ENCODE measurements at places on chromosomes 3 and 15.

DNA sequence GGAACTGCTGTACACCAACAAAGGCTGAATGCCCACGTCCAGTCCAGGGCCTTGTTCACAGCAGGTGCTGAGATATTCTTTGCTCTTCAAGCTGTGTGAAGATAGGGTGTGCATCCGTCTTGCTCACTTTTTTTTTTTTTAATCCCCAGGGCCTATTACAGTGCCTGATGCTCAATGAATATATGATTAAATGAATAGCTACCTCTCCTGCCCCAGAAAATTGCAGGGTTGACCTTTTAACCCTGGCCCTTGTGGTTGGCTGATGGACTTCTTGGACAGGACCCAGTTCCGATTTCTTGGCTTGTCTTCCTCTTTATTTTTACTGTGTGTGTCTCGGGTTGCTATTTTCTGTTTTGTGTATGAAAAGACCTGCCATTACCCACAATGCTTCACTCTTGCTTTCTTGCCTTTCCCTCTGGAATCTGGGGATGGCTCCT is 2.9 kb upstream of the FYTTD1 start:
- no peak for DNase-seq

DNA sequence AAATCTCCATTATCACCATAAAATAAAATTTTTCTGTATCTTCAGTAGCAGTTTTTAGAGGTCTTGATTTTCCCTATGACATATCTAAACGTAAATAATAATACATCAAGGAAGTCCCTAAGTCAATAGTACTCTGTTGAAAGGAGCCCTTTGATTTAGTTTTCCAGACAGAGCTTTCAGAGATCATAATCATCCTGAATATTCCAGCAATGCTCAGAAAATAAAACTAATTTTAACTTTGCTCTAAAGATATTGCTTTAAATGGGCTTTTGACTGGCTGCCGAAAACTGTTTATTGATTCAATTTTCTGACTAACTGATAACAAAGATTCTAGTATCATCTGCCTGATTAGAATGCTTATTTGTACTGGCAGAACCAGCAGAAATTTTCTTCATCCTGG is 40.7 kb upstream of the ROBO1 start:
- no peak for DNase-seq

GRCh38 chr3:42149975-42150374 is 58.8 kb downstream of the TRAK1 start:
- no peak for DNase-seq

DNA sequence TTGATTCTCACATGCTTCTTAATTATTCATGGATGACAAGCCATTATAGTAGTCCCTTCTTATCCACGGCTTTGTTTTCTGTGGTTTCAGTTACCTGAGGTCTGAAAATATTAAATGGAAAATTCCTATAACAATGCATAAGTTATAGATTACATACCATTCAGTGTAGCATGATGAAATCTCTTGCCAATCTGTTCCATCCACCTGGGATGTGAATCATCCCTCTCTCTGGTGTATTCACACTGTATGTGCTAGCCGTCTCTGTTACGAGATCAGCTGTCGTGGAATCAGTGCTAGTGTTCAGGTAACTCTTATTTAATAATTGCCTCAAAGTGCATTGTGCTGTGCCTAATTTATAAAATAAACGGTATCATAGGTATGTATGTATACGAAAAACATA is 5.2 kb downstream of the WDR5B start:
- DNase-seq, result no peak

DNA sequence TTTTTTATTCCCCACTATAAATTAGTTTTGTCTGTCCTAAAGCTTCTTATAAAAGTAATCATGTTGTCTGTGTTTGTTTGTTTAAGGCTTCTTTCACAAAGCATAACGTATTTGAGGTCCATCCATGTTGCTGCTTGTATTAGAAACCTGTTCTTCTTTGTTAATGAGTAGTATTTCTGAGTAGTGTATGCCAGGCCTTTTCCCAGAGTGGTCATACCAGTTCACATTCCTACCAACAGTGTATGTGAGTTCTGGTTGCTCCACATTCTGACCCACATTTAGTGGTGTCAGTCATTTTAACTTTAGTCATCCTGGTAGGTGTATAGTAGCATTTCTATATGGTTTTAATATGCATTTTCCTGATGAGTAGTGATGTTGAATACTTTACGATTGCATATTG is 98.6 kb downstream of the NEO1 start:
- no peak for DNase-seq

DNA sequence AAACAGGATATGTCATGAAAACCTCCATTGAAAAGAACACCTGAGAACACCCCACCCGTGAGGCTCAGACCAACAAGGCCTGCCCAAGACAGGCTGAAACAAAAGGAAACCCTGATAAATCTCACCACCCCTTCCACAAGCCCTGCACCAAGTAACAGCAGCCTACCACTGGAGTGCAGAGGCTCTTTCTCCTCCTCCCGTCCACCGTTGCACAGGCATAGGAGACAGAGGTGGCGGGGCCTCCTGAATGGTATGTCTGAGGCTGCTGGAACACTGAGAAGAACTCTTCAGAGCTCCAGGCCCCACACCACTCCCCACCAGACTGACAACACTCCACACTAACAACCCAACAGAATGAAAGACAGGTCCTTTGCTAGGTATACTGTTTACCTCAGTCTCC is 21.4 kb downstream of the CHDH start:
- DNase-seq, result no peak

DNA sequence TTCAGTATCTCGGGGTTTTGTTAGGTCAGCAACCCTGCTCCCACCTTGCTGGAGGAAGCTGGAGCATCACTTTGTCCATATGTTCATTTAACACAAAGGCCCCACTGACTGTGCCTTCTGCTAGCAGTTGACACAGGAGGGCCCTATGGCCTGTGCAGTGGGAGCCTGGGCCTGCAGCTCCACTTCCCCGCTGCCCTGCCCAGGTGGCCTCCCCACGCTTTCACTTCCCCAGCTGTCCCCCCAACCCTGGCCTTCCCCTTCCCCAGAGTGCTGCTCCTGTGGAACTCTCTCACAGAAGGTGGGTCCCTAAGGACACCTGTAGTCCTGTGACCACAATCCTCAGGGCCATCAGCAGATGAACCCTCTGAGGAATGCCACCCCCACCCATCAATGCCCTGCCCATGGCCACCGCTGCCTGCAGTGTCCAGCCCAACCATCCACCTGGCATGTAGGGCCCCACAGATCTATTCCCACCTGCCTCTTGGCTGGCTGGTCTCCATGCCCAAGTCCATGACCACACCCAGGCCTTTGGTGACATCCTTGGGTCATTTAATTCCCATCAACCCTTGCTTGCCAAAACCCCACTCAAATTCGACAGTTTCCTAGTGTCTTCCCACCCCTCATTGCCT is 13.5 kb downstream of the TBC1D21 start:
- DNase-seq, result no peak

GRCh38 chr15:51939216-51939615 is 32.4 kb downstream of the LEO1 start:
- no peak for DNase-seq

GRCh38 chr3:13595485-13595884 is 46.6 kb downstream of the FBLN2 start:
- DNase-seq, result no peak

- DNase-seq, result no peak
These were observed 40.3 kb downstream of the USP50 start for GRCh38 chr15:50506121-50506520.

DNA sequence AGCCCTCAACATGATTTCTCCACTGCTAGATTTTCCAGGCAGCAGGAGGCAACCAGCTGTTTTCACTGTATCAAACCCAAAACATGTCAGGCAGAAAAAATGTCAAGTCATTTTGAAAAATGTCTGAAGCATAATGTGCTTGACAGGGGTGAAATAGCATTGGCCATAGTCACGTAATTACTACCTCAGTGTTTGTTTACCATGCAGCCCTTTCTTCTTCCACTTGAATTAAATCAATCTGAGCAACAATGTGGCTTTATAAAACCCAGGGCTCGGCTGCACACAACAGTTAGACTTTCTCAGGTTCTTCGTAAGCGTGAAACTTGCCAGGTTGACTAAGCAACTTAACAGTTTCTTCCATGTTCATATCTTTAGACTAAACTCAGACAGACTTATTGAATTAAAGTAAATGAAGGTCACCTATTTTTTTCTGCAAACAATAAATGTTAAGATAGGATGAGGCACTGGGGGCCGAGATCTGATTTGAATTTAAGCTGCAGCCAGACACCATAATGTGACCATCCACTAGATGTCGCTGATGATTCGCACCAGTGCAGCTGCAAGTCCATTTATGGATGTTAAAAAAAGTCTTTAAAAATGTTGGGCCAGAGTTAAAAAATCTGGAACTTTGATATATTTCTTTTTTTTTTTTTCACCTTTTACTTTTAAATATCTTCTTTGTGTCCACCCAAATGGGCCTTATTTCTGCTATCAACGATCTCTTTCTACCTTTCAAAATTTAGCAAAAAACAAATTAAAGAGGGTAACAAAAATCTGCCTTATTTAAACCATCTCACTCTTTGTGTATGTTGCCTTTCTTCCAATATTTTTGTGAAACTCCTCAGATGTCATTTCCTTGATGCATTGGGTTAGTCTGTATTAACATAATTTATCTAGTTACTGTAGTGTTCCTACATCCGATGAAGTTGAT is 305.9 kb downstream of the CACNA2D3 start:
- no peak for DNase-seq

GRCh38 chr3:132637590-132637989 is 22.0 kb downstream of the ACAD11 start:
- DNase-seq, result no peak

DNA sequence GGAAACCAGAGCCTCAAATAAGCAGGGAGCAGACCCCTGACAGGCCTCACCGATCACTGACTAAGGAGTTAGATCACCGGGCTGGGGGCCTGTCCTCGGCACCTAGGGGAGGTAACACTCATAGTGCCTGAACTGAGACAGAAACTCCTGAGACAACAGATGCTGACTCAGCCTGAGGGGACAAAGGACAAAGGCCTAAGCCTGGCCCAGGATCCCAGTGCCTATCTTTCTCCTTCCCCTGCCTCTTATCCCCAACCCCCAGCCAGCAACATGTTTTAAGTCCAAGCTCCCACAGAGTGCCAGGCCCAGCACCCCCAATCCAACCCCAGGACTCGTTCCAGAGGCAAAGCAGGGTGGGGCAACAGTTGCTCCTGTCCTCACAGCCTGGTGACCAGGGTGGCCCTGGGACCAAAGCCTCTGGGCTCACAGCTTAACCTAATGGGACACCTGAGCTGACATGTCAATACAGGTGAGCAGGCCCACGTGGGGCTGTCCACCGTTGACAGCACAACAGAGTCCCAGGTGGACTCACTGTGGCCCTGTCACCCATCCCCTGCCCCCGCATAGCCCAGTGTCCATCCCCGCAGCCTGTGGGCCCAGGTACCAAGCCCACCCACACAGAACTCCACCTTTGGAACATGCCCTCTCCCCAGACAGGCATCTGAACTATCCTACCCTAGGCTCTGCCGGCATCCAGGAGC is 37.4 kb downstream of the ADCY5 start:
- no peak for DNase-seq

DNA sequence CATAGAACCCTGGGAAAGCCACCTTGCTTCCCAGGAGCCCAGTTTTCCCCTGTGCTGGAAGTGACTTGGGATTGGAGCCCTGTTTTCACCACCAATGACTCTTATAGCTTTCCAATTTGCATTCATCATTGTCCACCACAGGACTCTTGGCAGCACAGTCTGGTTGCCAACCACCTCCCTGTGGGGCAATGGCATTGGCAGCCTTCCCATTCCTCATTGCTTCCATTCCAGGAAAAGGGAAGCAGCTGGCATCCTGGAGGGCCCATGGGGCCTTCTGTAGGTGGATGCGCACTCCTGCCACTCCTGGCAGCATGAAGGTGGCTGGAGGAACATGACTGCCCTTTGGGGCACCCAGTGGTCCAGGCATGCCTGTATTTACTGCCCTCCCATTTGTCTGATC is 57.7 kb downstream of the FEM1B start:
- DNase-seq, result no peak

GRCh38 chr3:73427048-73427706 is 197.6 kb downstream of the PDZRN3 start:
- no peak for DNase-seq

DNA sequence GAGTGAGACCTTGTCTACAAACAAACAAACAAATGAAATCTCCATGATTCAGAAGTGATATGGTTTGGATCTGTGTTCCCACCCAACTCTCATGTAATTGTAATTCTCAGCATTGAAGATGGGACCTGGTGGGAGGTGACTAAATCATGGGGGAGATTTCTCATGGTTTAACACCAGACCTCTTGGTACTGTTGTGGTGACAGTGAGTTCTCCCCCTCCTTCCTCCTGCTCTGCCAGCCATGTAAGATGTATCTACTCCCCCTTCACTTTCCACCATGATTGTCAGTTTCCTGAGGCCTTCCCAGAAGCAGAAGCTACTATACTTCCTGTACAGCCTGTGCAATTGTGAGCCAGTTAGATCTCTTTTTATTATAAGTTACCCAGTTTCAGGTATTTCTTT is 438.4 kb upstream of the THBS1 start:
- no peak for DNase-seq

- DNase-seq, result no peak
These were observed 244.4 kb downstream of the UACA start for GRCh38 chr15:70519004-70519365.

DNA sequence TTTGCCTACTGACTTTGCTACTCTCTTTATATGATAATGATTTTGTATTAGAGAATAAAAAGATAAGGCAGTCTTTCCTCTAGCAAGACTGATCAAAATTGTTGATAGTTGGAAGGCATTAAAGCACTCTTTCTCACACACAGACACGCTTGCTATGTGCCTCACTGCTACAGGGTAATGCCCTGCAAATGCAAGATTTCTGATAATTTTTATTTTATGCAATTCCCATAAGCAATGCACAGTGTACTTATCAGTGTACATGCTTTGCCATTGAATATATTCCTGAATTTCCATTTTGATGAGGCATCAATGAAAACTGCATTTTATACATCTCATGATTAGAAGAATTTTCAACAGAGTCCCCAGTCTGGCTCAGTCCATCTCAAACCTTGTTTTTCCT is 263.2 kb downstream of the CHST2 start:
- no peak for DNase-seq

Measured in right atrium auricular region (tissue), 2 donors.